Activated CD4-positive, alpha-beta memory T cell treated with anti-CD3 and anti-CD28 coated beads, Interleukin-2, amount 10 ng/mL, durations not matched to agents 7 days and 5 days (primary cell): ENCODE measurements at places on chromosomes 12 and 14.

GRCh38 chr14:100575266-100575995, 11.8 kb downstream of the BEGAIN start:
- no peak for DNase-seq

GRCh38 chr14:44657696-44658388, 150.8 kb upstream of the FSCB start:
- no peak for DNase-seq

DNA sequence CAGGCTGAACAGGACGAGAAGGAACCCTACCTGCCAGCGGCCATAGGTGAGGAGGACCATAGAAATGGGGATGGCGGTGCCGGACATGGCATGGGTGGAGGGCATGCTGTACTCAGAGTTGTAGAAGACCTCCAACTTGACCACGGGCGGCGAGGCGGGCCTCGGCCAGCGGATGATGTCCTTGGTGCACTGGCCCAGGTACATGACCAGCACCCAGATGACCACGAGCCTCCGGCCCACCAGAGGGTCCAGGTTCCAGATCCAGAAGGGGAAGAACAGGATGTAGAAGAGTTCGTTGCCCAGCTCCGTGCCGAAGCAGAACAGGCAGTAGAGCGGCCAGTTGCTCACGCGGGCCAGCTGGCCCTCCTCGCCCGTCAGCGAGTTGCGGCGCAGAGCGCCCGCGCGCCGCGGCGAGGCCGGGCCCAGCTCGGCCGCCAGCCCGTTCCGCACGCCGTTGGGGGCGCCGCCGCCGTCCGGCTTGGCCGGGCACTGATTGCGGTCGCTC, 582 bp downstream of the SGPP1 start:
- peak; percentile 23 for DNase-seq

GRCh38 chr12:42482748-42483520, 106.6 kb downstream of the PRICKLE1 start:
- DNase-seq, result peak; percentile 46

DNA sequence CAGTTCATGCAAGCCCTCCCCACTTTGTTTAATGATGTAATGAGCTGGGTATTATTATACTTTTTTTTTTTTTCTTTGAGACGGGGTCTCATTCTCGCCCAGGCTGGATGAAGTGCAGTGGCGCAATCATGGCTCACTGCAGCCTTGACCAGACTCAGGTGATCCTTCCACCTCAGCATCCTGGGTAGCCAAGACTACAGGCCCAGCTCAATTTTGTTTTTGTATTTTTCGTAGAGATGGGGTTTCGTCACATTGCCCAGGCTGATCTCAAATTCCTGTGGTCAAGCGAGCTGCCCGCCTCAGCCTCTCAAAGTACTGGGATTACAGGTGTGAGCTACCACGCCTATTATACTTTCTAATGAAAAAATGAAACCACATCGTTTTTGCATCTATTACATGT, 4.5 kb upstream of the DCAF11 start:
- no peak for DNase-seq

DNA sequence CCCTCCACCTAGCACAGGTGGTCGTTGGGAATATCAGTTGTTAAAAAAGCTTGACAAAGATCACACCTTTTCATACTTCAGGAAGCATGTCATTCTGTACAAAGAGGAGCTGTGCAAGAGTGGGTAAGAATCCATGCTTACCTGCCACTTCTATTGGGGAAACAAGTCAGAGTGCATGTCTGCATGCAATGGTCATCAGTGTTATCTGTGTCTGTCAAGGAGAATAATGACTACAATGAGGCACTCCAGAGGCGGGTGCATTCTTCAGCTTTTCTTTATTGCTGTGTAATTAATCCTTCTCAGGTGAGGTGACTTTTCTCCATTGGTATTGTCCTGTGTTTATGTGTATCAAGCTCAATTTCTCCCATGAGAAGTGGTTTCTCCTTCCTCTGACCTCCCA, 24.4 kb downstream of the KCNA5 start:
- no peak for DNase-seq

DNA sequence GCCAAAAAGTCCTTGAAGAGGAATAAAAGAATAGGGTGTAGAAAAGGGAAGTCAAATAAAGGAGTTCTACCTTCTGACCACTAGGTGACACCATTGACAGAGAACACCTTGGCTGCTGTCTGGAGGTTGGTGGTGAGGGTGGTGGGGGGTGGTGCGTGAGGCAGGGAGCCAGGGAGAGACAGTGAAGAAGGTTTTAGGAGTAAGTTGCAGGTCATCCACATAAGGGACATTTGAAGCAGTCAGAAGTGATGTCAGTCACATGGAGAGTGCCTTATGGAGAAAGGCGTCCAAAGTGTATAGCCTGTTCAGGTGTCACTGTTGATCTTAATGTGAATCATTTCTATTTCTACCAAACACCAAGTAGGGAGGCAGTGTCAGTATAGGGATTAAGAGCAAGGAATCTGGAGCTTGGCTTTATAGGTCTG, 279.3 kb upstream of the DDHD1 start:
- no peak for DNase-seq

GRCh38 chr12:74780182-74780849, 242.7 kb downstream of the ATXN7L3B start:
- DNase-seq, result no peak

DNA sequence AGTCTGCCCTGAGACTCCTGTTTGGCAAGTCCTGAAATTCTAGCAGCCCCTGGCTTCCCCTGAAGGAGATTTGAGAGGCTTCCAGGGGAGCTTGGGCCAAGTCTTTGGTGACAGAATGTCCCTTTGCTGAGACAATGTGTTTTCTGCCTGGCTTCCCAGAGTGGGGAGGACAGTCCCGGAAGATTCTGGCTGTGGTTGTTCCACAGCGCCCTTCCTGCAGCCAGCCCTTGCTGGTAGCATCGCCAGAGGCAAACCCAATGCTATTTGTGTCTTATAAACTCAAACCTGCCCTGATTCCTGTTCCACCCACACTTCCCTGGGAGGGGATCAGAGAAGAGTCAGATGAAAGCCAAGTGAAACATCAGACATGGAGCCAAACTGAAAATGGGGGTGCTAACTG, 56.4 kb upstream of the OAS1 start:
- DNase-seq, result no peak

DNA sequence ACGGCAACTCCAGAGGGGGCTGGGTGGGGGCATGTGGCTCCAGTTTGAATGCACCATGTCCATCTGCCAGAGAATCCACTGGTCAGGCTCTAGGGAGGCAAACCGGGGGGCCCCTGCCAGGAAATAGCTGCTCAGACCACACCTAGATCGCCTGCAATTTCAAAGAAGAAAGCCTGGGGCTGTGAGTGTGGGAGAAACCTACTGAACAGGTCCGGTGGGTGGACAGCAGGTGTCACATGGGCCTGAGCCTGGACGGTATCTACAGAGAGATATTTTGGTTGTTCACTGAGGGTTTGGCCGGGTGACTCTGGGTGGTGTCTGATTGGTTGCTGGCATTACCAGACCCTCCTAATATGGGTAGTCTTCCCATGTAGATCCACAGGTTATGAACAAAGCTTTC, 32.0 kb downstream of the DAO start:
- no peak for DNase-seq

- no peak for DNase-seq
Measured at GRCh38 chr12:45587877-45588533, 141.5 kb upstream of the ARID2 start.

DNA sequence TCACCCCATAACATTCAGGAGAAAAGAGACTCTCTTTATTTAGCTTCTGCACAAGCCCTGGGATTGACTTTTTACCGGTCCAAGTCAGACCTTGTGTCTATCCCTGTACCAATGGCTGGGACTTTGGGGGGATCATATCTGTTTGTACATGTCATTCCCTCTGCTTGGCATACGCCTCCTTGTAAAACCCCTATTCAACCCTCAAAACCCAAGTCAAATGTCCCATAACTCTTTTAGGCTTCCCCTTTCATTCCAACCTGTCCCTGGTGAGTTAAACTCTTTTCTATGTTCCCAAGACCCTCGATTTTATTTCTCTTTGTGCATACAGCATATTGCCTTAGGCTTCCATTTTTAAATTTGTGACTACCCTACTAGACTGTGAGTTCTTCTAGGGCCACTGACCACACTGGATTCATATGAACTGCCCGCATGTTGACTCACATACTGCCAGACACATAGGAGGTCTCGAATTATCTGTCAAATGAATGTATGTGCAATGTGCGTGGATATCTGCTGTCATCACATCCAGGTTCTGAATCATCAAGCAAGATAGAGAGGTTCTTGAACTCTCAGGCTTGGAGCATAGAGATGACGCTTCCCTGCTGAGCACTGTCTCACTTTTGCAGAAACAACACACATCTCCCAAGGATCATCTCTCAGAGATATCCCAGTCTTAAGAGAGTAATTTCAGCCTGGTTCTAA, 548.6 kb upstream of the TBX3 start:
- no peak for DNase-seq

DNA sequence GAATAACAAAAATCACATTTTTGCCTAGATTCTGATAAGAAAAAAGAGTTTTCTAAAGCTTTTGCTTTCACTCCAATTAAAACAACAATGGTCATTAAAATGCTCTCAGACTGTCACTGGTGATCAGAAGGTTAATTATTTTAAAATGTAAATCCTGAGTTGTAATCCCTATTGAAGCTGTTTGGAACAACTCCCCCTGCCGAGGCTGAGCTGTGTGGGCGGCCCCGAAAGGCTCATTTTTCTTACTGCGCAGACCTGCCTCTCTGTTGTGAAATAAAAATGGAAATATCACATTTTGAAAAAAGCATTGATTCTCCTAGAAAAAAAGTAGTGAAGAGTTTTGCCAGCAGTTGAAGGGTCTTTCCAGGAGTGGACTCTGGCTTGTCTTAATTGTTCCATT, 174.8 kb upstream of the CDKN3 start:
- no peak for DNase-seq

GRCh38 chr12:26162905-26163304, 32.5 kb upstream of the SSPN start:
- DNase-seq, result no peak

DNA sequence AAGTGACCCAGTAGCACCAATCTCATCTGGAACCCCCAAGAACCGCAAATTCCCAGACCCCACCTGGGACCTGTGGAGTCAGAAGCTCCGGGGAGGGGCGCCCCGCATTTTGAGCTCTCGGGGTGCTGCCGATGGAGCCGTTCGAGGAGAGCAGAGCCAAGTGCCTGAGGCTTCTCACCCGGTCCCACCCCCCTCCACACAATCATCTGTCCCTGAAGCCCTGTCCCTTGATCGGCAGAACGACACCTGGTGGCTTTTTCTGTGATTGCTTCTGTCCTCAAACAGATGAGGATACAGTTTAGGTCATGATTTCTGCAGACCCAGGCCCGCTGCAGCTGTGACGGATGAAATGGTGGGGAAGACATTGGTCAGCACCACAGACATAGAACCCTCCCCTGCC, 74.7 kb downstream of the NOC4L start:
- peak; percentile 36 for DNase-seq

DNA sequence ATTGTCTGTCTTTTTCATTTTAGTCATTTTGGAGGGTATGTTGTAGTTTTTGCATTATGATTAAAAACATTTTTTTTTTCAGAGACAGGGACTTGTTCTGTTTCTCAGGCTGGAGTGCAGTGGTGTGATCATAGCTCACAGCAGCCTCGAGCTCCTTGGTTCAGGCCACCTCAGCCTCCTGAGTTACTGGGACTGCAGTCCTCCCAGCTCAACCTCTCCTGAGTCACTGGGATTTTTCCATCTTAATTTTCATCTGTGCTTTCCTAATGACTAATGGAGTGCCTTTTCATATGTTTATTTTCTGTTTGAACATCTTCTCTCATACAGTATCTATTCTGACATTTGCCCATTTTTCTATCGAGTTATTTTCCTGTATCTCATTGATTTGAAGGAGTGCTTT, 52.6 kb downstream of the DYRK2 start:
- DNase-seq, result no peak

GRCh38 chr12:49853671-49854070, 10.8 kb upstream of the BCDIN3D start:
- no peak for DNase-seq

GRCh38 chr12:57430112-57430930, 522 bp downstream of the R3HDM2 start:
- peak; percentile 46 for DNase-seq

DNA sequence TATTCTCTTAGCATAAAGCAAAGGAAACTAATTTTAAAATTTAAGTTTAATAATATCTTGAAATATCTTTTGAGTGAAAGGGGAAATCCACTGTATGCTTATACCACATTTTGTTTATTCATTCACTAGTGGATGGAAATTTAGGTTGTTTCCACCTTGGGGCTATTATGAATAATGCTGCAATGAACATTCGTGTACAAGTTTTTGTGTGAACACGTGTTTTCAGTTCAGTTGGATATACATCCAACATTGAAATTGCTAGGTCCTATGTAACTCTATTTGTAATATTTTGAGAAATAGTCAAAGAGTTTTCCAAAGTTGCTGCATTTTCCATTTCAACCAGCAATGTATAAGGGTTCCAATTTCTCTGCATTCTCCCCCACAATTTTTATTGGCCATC, 83.7 kb upstream of the ETV6 start:
- DNase-seq, result no peak

DNA sequence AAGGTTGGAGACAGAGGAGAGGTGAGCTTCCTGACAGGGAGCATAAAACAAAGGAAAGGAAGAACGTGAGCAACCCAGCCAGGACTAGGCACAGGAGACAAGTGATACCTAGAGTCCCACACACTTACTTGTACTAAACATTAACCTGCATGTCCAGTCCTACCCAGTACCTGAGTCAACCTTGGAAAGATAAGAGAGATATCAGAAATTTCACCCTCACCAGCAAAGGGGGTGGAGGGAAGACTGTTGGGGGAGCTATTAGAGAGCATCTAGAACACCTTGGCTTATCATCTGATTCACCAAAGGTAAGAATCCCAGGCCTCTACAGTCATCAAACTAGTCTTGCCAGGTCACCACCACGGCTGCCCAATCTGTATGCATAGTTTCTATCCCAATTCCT, 11.1 kb downstream of the KLHL33 start:
- DNase-seq, result no peak

- DNase-seq, result no peak
Measured at GRCh38 chr12:121439715-121440114, 39.8 kb downstream of the RNF34 start.

DNA sequence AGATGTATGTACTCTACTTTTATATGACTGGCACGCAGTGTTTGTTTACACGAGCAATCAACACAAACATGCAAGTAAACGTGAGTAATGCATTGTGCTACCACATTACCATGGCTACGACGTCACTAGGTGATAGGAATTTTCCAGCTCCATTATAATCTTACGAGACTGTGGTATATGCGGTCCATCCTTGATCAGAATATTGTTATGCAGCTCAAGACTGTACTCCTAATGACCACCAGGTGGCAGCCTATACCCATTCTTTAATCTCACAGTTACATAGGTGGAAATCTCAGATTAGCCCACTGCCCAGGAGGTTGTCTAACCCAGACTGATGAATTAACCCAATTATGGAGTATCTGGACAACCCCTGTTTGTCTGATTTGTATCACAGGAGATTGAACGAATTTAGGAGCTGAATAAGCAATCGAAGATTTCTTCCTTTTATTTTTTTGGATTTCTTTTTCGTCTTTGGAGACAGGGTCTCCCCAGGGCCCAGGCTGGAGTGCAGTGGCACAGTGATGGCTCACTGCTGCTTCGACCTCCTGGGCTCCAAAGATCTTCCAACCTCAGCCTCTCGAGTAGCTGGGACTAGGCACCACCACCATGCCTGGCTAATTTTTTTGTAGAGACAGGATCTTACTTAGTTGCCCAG, 8.7 kb upstream of the TESPA1 start:
- DNase-seq, result peak; percentile 60

- DNase-seq, result no peak
Measured at GRCh38 chr12:54197431-54197909, 8.7 kb upstream of the SMUG1 start.

GRCh38 chr12:2053691-2054090, 904 bp downstream of the CACNA1C start:
- DNase-seq, result no peak

GRCh38 chr14:44453433-44454171, 53.5 kb downstream of the FSCB start:
- no peak for DNase-seq
